Astrocyte (in vitro differentiated cells and primary cell): ENCODE measurements at places on chromosomes 11 and 22. TPM values are rescaled to one million over a fixed set of nuclear protein-coding genes. Genes with fewer than 3 reads are reported as not detected.

DNA sequence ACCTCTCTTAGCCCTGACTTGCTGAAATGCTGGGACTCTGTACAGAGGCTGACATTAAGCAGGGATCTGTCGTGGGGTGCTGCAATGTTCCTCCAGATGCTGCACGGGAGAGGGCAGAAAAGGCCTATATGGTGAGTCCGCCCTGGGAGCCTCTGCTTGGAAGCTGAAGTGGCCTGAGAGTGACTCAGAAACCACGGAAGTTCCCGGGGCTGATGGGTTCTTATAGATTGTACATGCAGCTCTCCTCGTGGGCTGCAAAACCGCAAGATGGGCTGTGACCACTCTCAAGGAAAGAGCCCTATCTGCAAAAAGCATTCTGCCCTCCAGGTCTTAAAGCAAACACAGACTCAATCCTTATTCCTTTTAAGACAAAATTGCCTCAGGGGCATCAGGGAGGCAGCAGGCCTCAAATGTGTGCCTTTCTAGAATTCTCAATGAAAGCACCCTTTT lies 5.8 kb upstream of the SLC43A3 start:
- no peak overlapping the region for H3K27ac ChIP-seq
- peak; percentile 90 for DNase-seq
- peaks cover 15% of the 10 kb centered on the region for H3K4me1 ChIP-seq
- no peaks in the 10 kb centered on the region for H3K36me3 ChIP-seq

- DNase-seq = peak; percentile 55
- H3K4me3 ChIP-seq = no peak overlapping the region
- H3K36me3 ChIP-seq = no peaks in the 10 kb centered on the region
- no peaks in the 10 kb centered on the region for H3K4me1 ChIP-seq
Observed at GRCh38 chr11:103994094-103994493, 42.3 kb upstream of the DDI1 start.

DNA sequence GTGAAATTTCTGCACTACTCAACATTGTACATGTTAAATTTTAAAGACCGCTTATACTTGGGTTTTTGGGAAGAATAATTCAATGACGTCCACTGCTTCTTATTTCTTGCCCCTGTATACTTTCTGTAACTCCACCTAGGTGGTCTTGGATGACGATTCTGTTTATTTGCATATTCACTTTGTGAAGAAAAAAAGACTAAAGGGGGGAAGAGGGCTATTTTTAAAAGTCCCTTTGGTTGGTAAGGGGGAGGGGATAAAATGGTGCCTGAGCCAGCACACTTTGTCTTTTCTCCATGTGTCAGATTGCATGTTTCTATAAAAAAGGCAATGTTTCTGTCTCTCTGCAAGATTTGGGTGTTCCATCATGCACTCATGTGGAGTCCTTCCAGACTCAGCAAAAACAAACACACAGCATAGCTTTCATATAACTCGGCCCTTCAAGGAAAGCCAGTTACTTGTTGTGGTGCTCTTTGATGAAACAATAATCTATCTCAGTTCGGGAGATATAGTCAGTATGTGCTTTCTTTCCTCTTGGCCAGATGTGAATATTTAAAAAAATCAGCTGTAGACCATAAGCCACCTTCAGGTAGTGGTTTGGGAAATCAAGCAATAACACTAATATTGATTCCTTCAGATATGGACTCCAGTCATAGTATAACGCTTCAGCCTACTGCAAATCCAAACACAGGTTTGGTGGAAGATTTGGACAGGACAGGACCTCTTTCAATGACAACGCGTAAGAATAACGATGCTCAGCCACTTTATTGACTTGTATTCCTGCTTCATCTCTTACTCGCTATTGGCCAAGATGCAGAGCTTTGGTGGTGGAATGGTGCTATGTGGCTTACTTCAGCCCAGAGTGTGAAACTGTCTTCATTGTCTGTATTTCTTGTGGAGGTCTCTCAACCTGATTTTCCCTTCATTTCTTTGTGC lies 68.8 kb downstream of the CD44 start:
- peaks cover 64% of the 10 kb centered on the region for H3K36me3 ChIP-seq
- DNase-seq = no peak
- no peaks in the 10 kb centered on the region for H3K4me1 ChIP-seq
- H3K27me3 ChIP-seq = no peaks in the 10 kb centered on the region
- H3K4me3 ChIP-seq = no peak overlapping the region

DNA sequence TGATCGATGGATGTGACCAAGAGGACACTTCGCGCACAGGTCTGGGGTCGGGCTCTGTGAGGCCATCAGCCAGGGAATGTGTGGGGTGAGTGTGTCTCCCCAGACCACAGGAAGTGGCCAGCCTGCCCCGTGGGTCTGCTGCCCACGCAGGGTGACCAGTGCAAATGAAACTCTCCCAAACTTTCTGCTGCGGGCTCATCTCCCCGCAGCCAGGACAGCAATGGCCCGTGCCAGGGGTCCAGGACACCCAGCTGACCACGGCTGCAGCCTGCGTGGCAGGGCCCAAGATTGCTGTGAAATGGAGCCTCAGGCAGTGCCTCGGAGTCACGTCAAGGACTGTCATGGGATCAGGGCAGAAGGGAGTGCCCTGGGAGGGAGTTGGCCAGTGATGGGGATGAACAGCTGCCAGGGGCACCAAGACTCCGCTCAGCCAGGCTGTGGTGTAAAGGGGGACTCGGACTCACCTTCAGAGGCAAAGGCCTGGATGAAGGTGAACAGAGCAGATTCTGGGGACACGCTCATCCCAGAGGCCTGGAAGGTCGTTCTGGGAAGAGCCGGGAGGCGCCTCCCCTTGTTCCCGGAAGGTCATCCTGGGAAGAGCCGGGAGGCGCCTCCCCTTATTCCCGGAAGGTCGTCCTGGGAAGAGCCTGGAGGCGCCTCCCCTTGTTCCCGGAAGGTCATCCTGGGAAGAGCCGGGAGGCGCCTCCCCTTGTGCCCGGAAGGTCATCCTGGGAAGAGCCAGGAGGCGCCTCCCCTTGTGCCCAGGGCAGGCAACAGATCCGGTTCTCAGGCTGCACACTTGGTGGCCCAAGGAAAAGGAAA lies 252.6 kb downstream of the BRD1 start:
- H3K36me3 ChIP-seq = no peaks in the 10 kb centered on the region
- no peak overlapping the region for H3K4me3 ChIP-seq
- no peaks in the 10 kb centered on the region for H3K27me3 ChIP-seq
- no peak overlapping the region for H3K27ac ChIP-seq
- no peaks in the 10 kb centered on the region for H3K4me1 ChIP-seq

DNA sequence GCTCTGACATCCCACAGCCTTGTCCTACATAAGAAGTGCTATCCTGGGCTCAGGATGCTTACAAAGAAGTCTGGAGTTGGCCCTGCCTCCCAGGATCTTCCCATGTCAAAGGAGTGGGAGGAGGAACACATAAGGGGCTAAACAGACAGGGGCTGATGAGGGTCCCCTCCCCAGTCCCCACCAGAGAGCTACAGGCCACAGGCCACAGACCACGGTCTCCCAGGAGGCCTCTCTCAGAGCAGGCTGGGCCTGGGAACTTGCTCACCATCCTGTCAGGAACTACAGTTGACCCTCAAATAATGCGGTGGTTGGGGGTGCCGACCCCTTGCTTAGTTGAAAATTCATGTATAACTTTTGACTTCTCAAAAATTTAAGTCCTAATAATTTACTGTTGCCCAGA lies 315.5 kb downstream of the NTM start:
- H3K4me1 ChIP-seq = peaks cover 5% of the 10 kb centered on the region
- H3K27ac ChIP-seq = no peak overlapping the region
- H3K27me3 ChIP-seq = peaks cover 5% of the 10 kb centered on the region
- no peak overlapping the region for H3K4me3 ChIP-seq
- no peak for DNase-seq

DNA sequence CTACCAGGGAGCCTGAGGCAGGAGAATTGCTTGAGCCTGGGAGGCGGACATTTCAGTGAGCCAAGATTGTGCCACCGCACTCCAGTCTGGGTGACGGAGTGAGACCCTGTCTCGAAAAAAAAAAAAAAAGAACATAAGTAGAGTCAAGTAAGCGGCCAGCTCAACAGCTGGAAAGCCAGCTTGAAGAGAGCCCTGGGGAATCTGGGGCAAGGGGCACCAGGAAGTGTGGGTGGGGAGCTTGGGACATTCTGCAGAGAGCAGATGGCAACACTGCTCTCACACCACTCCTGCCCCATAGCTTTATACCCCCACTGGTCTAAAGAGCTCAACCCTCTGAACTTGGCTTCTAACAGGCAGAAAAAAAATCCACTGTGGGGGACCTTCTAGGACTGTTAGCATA lies 505.6 kb downstream of the BUD13 start:
- no peaks in the 10 kb centered on the region for H3K36me3 ChIP-seq
- DNase-seq = no peak
- peaks cover 5% of the 10 kb centered on the region for H3K27me3 ChIP-seq
- no peaks in the 10 kb centered on the region for H3K4me1 ChIP-seq

GRCh38 chr22:30202531-30203006 lies 44.0 kb downstream of the LIF start:
- H3K36me3 ChIP-seq = no peaks in the 10 kb centered on the region
- peak overlapping the region; percentile 74 for H3K27ac ChIP-seq
- no peak overlapping the region for H3K4me3 ChIP-seq
- peak; percentile 75 for DNase-seq
- no peaks in the 10 kb centered on the region for H3K27me3 ChIP-seq

GRCh38 chr11:57144075-57144474 lies 37.7 kb upstream of the LRRC55 start:
- H3K4me1 ChIP-seq = no peaks in the 10 kb centered on the region
- no peaks in the 10 kb centered on the region for H3K36me3 ChIP-seq

- peak overlapping the region; percentile 65 for H3K4me3 ChIP-seq
- H3K27ac ChIP-seq = no peak overlapping the region
- no peaks in the 10 kb centered on the region for H3K36me3 ChIP-seq
- no peaks in the 10 kb centered on the region for H3K27me3 ChIP-seq
Observed at GRCh38 chr22:19986011-19986409, 30.6 kb downstream of the ARVCF start.

DNA sequence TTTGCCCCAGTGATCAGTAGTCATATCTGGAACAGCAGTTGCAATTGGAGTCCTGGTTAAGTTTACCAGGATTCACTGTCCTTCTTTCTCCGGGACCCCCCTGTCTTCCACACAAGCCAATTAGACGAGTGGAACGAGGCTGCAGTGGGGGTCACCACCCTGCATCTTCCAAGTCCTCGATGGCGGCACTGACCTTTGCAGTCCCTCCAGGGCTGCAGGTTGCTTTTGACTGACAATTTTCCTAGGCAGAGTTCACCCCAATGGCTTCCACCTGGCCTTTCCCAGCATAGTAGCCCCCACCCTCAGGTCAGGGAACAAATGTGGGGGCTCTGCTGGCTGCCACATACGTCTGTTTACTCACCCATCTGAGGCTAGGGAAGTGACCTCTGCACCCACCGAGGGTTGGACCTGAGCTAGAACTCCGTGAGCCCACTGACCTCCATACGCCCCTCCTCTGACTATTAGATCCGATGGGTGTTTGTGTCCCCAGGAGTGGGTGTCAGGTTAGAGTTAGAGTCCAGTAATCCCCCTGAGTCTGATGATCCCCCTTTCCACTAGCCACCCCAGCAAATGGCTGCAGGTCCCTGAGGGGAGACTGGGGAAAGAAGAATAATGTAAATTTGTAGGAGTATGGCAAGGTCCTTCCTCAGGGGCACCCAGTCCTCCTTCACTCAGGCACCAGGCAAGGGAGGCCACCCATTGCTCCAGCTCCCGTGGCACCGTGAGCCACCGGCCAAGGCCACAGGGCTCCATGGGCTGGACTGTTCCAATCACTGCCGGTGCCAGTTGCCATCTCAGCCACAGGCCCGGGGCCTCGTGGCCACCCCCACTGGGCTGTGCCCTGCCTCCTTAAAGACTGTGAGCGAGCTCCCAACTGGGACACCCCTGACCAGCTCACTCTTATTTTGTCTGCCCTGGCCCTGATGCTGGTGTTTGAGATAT lies 5.5 kb downstream of the C11orf21 start:
- no peaks in the 10 kb centered on the region for H3K36me3 ChIP-seq
- H3K27me3 ChIP-seq = peaks cover 3% of the 10 kb centered on the region
- H3K4me3 ChIP-seq = no peak overlapping the region
- no peak for DNase-seq

DNA sequence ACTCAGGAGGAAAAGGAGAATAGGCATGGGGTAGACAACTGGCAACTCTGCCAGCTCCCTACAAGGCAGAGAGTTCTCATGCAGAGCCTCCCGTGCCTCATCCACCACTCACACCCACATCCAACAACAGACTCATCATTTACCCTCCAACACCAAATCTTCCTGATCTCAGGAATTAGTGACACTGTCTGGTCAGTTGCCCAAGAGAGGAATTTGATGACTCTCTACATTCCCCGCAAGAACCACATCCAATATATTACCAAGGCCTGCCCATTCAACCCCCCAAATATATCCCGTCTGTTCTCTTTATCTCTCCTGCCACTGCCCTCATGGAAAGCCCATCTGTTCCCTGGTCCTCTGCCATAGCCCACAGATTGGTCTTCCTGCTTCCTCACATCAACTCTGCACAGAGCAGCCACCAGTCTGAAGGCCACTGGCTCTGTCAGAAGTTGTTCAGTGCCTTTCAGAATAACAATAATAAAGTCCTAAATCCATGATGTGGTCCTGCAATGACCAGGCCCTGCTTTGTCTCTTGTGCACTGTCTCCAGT lies 57.5 kb upstream of the CD82 start:
- peaks cover 25% of the 10 kb centered on the region for H3K27me3 ChIP-seq
- H3K4me3 ChIP-seq = no peak overlapping the region
- DNase-seq = no peak

DNA sequence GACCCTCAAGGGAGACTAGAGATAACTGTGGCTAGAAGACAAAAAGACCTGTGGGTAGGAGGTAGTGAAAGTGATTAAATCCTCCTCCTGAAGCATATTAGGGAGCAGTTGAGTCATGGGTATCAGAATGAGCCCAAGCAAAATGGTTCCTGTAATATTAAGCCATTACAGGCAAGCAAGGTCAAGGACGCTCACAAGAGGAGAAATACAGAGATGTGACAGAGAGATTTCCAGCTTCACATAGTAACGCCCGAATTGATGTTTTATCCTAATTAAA lies 77.7 kb downstream of the FAM76B start:
- DNase-seq = no peak
- no peak overlapping the region for H3K27ac ChIP-seq
- no peak overlapping the region for H3K4me3 ChIP-seq
- H3K4me1 ChIP-seq = peaks cover 9% of the 10 kb centered on the region
- no peaks in the 10 kb centered on the region for H3K27me3 ChIP-seq

DNA sequence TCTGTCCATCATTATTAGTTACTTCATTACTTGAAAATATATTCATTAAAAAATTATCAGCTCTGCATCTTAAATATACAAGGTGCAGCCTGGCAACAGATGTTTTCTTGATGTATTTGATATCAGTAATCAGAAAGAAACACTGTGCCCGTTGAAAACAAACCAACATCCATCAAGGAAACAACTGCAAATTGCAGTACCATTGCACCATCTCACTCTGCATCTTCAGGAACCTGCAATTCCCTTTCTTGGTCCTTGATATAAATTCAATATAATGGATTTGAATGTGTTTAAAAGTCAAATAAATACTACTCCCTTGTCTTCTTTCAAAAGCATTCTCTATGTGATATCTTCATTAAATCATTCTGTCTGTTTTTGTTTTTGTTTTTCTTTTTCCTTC lies 1131.2 kb downstream of the FAM181B start:
- H3K36me3 ChIP-seq = no peaks in the 10 kb centered on the region
- DNase-seq = no peak
- no peaks in the 10 kb centered on the region for H3K4me1 ChIP-seq
- no peak overlapping the region for H3K4me3 ChIP-seq
- H3K27me3 ChIP-seq = no peaks in the 10 kb centered on the region

GRCh38 chr11:18705651-18706281 lies 7.2 kb downstream of the TMEM86A start:
- H3K36me3 ChIP-seq = no peaks in the 10 kb centered on the region
- peaks cover 20% of the 10 kb centered on the region for H3K27me3 ChIP-seq
- no peak for DNase-seq
- H3K4me1 ChIP-seq = peaks cover 6% of the 10 kb centered on the region
- H3K27ac ChIP-seq = no peak overlapping the region

Gene WNT11
- total RNA-seq = 1.3 and 1.9 TPM in 2 replicates

Gene ABCG4
- 0.55 and 1.5 TPM in 2 replicates for total RNA-seq

Gene MED19
- total RNA-seq = 21.6 and 23.5 TPM in 2 replicates

Gene PANX3
- total RNA-seq = not detected in 2 replicates

Gene MIAT
- total RNA-seq = 22.8 and 32.1 TPM in 2 replicates

Gene VSIG2
- 0.18 TPM in 1 of 2 replicates, not detected in the other for total RNA-seq
